ENCODE measurements at places on chromosomes 13 and 19.

DNA sequence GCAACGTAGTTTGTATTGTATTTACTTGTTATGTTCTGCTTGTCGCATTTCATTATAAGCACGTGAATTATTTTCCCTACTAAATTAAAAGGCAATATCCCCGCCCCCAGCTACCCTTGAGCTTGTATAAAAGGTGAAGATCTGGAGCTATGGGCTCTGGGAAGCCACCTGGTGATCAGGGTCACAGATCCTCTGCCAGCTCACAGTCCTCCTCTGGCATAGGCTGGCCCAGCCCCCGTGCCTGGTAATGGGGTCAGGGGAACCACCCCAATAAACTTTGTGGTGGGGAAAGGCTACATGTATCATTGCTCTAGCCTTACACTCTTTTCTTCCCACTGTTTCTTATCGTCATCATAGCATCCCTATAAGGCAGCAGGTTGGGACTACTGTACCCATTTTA, 190.2 kb upstream of the TSHZ3 start:
- no peak for DNase-seq

DNA sequence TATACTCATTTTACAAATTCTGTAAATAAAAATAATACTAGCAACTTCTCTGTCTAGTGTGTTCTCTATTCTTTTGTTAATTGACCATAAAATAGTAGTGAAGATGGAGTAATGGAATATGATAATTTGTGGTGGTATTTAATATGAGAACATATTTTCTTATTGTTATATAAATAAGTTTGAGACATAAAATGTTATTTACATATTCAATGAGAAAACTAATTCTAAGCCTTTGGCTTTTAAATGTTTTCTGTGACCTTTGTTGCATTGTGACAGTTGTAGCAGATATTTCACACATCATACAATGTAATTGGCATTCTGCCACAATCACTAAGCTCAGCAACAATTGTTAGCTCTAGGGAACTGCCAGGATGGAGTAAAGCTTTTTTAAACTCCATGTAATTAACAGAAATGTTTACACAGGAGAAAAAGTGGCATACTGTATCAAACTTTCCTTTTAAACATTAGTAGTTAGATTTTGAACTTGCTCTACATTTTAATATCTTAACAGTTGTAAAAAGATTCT, 562.1 kb upstream of the PCDH9 start:
- no peak for DNase-seq

GRCh38 chr13:25421612-25422011, 49.8 kb downstream of the ATP8A2 start:
- DNase-seq = no peak

- DNase-seq = no peak
Observed at GRCh38 chr19:15449620-15450527, at the start of gene WIZ. TSS of gene WIZ (minus strand) at chr19:15449956. CDS start at chr19:15448307, 1,649 bp downstream.

GRCh38 chr13:80055847-80056246, 285.1 kb downstream of the SPRY2 start:
- no peak for DNase-seq

DNA sequence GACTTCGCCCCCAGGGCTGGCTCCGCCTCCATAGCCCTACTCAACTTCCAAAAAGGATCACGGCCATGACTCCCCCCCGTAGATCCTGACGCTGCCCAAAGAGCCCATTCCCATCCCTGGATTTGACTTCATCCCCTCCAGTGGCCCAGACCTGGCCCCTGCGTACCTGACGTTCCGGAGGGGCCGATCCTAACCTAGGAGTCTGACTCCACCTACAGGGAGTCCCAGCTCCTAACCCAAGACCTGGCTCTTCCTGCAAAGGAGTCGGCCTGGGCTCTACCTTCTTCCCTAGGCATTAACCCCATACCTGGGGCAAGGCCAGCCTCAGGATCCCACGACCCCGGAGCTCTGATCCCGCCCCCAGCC, 10.8 kb downstream of the STAP2 start:
- no peak for DNase-seq

DNA sequence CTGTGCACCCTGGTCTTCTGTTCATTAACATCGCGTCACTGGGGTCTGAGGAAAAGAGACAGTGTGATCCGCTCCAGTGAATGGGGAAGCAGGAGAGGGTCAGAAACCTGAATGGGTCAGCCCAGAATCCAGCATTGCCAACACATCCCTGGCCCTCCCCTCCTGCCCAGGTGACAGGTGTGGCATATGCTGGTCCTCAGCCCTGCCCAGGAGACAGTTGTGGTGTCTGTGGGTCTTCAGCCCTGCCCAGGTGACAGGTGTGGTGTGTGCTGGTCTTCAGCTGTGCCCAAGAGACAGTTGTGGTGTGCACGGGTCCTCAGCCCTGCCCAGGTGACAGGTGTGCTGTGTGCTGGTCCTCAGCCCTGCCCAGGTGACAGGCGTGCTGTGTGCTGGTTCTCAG, 8.0 kb downstream of the TFDP1 start:
- no peak for DNase-seq

Data from GM04503 (cell line).